ENCODE measurements at places on chromosomes 5 and 9.

- DNase-seq: no peak
These were observed 133.2 kb upstream of the ZNF618 start for GRCh38 chr9:113742878-113743277.

DNA sequence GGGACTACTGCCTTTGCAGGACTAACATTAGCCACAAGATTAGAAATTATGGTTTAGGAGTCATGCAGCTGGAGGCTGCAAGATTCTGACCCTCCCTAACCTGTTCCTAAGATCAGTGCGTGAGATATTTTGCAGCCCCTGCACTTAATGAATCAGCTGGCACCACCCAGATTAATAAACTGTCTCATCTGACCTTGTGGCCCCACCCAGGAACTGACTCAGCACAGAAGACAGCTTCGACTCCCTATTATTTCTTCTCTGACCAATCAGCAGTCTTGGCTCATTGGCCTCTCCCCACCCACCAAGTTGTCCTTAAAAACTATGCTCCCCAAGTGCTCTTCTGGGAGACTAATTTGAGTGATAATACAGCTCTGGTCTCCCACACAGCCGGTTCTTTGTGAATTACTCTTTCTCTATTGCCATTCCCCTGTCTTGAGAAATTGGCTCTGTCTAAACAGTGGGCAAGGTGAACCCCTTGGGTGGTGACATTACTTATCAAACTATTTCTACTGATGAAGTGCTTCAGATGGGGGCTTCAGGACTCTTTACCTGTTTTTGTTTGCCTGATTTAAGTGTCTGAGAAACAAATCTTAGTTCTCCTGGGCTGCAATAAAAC is 17.0 kb downstream of the CTSL start:
- no peak for DNase-seq

- DNase-seq: no peak
These were observed 12.5 kb downstream of the PAIP2 start for GRCh38 chr5:139354186-139354585.

DNA sequence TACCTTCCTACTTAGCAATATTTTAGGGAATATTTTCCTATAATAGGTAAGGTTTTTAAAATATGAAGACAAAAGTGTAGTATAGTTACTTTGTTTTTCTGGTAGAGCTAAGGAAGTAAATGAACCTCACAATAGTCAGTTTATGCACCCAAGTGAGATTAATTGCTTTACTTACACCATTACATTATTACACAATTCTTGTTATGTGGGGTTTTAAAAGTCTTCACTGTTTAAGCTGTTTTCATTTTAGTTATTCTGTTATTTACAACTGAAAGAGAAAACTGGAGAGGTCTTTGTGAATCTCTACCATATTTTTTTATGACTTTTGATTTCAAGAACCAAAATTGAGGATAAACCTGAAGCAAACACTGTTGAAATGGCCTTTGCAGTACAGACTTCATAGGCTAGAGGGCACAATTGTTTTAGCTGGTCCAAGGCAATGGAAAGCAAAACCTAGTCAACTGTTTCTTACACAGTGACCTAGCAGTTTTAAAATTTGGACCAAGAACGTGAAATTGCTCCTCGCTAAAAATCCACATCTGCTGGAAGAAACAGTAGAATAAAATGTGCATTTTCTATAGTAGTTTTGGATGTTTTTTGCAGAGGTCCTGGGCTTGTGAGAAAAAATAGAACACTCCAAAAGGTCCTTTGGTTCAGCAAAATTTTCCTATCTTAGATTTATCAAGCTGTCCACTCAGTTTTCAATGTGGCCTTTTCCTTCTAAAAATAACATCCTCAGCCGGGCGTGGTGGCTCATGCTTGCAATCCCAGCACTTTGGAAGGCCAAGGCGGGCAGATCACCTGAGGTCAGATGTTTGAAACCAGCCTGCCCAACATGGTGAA is 66.4 kb upstream of the FER start:
- no peak for DNase-seq

- no peak for DNase-seq
These were observed 56.1 kb downstream of the LSM11 start for GRCh38 chr5:157799578-157799977.

GRCh38 chr5:98641671-98642070 is 131.8 kb upstream of the RGMB start:
- DNase-seq: no peak

GRCh38 chr5:66143473-66144073 is 527 bp upstream of the SREK1 start:
- no peak for DNase-seq

DNA sequence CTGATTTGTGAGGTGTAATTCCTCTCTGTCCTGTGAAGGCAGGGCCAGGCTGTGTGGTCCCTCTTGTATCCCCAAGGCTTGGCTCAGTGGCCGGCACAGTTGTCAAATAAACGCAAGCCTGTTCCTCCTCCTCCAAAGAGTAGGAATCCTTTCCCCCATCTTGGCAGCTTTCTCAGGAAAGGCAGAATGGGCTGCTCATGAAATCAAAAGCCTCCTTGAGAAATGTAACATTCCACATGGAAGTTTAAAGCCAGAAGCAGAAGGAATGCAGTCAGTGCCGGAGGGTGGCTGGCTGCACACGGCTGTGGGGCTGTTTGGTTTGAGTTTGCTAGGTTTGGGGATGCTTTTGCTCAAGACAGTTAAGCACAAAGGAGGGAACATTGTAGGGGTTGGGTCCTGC is 34.5 kb upstream of the MED10 start:
- no peak for DNase-seq

- DNase-seq: no peak
These were observed 159.3 kb downstream of the SPATA31D1 start for GRCh38 chr9:82147798-82148425.
